Colonic mucosa (tissue), 4 donors: ENCODE measurements at places on chromosomes 7 and 10.
A peak's percentile ranks its signal among the peaks of the same experiment; 100 is the strongest.

GRCh38 chr10:119786117-119786769, 60.4 kb downstream of the INPP5F start:
- no peak for DNase-seq

- no peak for DNase-seq
Measured at GRCh38 chr7:103121641-103122040, 27.3 kb downstream of the NAPEPLD start.

DNA sequence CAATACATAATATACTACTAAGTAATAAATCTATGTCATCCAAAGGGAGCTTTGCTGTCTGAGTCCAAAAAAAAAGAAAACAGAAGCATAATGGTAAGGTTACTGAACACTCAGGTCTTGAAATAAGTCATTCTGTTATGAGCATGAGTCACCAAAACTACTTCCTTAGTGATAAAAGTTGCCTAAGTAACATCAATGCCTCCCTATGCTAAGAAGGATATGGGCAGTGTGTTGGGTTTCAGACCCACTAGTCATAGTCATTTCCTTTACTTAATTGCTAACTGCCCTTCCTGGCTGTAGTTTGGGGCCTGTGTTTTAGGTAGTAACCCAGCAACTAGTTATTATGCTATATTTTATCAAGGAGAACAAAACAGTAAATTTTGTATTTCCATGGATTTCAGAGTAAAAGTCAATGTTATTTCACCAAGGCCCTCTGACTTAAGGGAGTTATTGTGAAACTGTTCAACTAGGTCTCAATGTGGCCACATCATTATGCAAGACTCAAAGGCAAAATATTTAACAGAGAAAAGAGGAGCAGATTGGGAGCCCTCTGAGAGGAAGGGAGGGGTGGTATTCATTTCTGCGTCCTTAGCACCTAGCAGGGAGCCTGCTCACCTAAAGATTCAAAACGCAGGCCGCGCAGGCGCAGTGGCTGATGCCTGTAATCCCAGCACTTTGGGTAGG, 11.7 kb upstream of the VIM start:
- no peak for DNase-seq

DNA sequence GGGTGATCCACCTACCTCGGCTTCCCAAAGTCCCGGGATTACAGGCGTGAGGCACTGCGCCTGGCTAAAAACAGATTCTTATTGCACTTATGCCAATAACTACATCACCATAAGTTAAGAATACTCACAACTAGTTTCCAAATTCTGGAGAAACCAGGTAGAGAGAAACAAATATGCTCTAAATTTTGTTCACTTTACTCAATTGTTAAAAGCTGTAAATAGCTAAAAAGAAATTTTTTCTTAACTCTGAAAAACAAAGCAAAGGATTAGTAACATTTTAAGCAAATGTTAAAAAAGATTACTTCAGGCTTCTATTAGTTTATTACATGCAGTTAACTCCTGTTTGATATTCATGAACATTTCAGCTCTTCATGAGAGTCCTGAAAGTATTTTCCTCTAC, 28.3 kb upstream of the ZMIZ2 start:
- no peak for DNase-seq

- DNase-seq: no peak
Measured at GRCh38 chr10:117463545-117463920, 79.0 kb upstream of the EMX2 start.

DNA sequence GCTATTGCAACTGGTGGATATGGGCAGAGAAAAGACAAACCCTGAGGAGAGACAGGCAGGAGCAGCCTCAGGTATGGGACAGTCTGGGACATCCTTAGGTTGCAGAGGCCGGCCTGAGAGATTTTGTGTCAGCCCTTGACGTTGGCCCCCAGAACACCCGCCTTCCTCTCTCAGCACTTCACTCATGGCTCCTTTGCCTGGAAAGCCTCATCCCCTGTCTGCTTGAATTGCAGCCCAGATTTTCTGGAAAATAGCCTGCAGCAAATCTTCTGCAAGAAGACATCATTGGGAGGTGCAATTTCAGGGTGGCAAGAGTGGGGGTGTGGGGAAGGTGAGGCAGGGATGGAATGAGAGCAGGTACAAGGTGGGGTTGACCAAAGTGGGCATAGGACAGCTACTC, 2.2 kb upstream of the FRMD4A start:
- DNase-seq: no peak

- DNase-seq: no peak
Measured at GRCh38 chr10:60339757-60340156, 49.9 kb downstream of the ANK3 start.

- DNase-seq: no peak
Measured at GRCh38 chr10:132544744-132545658, 7.4 kb downstream of the INPP5A start.

DNA sequence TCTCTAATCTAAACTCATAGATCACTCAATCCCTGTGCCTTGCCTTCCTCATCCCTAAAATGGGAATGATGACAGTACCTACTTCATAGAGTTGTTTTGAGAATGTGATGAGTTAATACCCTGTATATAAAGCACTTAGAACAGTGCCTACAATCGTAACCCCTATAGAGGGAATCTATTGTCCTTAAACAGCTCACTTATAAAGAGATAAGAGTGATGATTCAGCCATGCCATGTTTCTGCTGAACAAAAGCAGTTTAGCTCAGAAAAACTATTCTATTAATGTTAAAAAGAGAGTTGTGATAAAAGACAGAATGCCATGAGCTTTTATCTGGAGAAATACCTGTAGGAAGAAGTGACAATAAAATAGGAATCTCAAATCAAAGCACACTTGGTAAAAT, 63.6 kb downstream of the CUBN start:
- DNase-seq: no peak

DNA sequence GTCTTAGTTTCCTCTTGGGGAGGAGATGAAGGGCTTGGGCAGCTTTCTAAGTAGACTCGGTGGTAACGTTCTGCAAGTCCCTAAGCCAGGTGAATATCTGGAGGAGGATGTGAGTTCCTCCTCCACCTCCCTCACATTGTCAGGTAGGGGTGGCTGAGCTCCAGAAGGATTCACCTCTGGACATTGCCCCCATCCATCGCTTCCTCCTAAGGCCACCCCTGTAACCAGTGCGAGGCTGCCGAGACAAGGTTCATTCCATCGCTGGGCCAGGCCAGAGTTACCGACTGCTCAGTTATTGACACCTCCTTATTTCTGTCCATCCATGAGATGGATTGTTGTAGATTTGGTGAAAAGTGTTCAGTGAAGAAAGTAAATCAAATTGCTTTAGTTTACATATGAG, 334.1 kb upstream of the KLF6 start:
- DNase-seq: no peak

- DNase-seq: peak; percentile 31
Measured at GRCh38 chr7:7641129-7641663, 644 bp downstream of the UMAD1 start.

DNA sequence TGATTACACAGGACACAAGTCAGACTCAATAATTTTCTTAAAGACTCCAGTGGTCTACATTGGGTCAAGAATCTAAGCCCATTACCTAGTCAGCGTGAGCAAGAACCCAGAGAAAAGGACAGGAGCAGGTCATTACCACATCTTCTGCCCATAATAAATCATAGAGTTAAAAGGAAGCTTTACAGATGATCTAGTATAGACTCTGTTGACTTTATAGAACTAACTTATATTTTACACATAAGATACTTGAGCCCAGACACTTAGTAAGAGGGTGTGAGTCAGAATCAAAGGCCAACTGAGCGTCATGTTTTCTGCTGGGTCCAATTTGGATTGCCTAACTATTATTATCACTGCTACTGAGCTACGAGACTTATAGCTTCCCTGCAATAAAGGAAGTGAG, 206.1 kb upstream of the NPSR1 start:
- DNase-seq: no peak

DNA sequence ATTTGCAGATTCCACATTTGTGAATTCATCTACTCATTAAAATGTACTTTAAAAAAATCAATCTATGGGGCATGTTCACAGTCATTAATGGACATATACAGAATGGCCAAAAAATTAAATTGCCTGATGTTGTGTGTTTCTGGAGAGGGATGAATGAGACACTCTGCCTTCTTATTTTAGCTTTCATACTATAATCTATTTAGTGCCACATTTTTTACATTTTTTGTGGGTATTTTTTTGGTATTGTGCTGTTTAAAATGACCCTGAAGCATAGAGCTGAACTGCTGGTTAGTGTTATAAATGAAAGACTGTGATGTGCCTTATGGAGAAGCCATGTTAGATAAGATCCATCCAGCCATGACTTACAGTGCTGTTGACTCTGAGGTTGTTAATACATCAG, 961.8 kb upstream of the LRRN3 start:
- DNase-seq: no peak

DNA sequence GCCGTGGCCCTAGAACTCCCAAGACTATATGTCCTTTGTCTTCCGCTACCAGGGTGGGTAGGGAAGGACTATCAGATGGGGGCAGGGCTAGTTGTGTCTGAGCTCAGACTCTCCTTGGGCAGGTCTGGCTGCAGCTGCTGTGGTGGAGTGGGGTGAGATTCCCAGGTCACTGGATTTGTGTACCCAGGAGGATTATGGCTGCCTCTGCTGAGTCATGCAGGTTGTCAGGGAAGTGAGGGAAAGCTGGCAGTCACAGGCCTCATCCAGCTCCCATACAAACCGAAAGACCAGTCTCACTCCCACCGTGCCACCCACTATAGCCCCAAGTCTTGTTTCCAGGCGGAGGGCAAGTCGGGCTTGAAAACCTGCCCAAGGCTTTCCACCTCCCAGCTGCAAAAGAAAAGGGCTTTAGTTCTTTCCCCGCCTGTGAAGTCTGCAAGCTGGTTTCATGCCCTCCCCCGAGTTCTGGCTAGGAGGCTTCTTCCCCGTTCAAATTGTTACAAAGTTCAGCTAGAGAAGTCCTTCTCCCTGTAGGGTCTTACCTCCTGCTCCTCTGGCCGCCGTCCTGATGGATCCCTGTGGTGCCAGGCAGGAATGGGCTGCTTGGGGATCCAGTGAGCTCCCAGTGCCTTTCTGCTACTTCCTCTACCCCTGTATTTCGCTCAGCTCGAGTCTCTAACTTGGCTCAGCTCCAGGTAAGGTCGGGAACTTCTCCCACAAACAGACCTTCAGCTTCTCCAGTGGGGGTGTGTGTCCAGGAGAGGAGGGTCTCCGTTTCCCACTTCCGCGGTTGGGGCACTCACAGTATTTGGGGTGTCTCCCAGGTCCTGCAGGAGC, 106.8 kb upstream of the FGL2 start:
- DNase-seq: peak; percentile 27

DNA sequence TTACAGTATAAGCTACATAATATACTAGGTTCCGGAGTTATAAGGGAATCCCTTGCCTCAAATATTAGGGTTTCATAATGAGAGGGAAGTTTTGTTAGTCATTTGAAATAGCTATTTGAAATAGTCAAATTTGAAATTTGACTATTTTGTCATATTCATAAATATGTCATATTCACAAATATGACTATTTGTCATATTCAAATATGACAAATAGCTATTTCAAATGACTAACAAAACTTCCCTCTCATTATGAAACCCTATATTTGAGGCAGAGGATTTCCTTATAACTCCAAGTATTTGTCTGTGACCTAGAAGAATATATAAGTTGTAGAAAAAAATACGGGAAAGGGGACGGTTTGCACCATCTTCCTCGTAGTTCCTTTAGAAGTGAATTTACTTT, 76.6 kb downstream of the HDAC9 start:
- DNase-seq: no peak

GRCh38 chr10:7412237-7412927, 1.5 kb upstream of the SFMBT2 start:
- DNase-seq: peak; percentile 44
